ENCODE measurements at places on chromosomes 3 and 15.

DNA sequence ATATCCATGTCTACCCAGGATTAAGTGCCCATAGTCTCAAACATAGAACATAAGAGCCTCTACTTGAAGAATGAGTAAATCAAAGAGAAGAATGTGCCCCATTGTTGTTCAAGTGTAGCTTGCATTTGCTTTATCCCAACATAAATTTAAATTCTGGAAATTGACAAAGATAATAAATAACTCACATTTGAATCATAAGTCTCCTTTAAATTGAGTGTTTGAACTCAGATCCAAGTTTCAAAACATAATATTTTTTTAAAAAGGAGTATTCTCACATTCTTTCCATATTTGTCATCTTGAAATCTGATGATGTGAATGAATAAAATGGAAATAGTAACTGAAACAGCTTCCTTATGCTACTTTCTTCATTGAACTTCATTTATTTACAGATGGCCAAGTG is 135.2 kb downstream of the MECOM start:
- DNase-seq = no peak

GRCh38 chr15:66917904-66918448 is 147.4 kb upstream of the SMAD3 start:
- DNase-seq = no peak

DNA sequence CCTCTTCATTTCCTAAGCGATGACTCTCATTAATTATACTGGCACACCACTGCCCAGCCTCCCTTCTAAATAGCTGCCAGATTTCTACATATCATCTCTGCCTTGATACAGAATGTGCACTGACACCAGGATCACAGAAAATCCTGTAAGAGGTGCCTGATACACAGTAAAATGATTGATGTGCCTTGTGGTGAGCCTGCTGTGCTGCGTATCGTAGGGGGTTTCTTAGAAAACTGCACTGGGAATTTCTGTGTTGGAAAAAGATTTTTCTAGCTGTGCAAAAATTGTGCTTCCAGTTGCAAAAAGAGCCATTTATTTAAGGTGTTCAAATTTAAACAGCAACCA is 3.0 kb upstream of the PLCH1 start:
- DNase-seq = no peak

DNA sequence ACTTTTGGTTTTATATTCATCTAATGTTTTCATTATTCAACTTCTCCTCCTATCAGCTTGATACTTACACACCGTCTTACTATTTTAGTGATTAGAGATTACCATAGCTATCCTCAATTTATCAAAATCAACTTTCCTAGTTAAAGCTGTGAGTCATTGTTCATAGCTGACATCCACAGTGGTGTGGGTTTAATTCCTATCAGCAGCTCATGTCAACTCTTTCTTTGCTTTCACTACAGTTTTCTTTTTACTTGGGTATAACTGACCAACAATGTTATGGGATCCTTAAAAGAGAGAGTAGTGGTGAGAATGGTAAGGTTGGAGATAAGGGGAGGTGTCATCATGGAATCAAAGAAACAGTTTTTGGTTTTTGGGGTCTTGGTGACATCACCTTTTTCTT is 112.7 kb downstream of the NFKBIZ start:
- no peak for DNase-seq

DNA sequence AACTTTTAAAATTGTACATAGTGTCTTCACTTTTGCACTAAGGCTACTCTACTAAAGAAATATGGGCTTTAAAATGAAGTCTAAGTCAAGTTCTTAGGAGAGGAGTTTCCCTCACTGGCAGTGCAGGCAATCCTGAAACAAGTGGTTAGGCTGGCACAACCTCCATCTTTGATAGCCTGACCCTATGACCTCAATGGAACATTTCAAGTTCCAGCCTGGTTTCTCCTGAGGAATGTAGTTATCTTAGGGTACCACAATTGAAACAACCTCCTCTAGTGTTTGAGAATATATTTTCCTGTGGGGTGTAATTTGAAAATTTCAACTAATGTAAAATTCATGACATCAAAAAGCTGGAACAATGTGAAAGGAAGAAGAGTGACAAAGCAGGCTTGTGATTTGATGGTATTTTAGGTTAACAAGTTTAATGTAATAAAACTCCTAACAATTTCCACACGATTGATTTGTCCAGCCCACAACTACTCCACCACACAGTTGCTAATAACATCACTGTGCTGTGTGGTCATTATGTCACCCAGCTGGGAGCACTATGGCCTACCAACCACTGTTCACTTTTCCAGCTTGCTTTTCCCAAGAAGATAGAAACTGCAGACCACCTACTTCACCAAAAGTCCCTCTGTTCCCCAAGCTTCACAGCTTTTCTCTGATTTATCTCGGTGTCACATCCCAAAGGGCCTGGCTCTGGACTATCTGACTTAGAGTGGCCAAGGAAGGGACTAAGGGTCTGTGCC is 1.8 kb downstream of the WWTR1 start:
- DNase-seq = no peak

- DNase-seq = no peak
Measured at GRCh38 chr3:140727886-140728285, 50.0 kb downstream of the TRIM42 start.

- no peak for DNase-seq
Measured at GRCh38 chr15:76440441-76440840, 103.9 kb downstream of the ISL2 start.

DNA sequence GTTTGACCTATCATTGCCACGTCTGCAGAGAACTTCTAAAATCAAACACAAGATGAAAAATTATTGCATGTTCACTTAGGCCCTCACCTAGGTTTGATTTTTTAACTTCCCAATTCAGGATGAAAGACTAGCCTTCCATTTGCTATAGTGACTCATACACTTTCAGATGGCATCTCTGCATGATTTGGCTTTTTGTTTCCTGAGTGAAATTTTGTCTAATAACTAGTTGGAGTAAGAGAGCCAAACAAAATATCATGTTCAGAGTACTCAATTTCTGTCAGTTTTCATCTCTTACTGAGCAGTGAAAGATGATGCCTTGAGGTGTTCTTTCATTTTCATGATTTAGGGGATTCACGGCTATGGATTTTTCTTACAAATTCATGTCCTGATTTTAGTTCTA is 122.9 kb downstream of the NSUN3 start:
- no peak for DNase-seq

- DNase-seq = peak; percentile 72
Measured at GRCh38 chr3:50572158-50572557, 2.8 kb downstream of the HEMK1 start.

- DNase-seq = no peak
Measured at GRCh38 chr15:81296186-81296585, 27.8 kb downstream of the STARD5 start.

- DNase-seq = no peak
Measured at GRCh38 chr15:28167042-28167441, 67.9 kb upstream of the OCA2 start.

DNA sequence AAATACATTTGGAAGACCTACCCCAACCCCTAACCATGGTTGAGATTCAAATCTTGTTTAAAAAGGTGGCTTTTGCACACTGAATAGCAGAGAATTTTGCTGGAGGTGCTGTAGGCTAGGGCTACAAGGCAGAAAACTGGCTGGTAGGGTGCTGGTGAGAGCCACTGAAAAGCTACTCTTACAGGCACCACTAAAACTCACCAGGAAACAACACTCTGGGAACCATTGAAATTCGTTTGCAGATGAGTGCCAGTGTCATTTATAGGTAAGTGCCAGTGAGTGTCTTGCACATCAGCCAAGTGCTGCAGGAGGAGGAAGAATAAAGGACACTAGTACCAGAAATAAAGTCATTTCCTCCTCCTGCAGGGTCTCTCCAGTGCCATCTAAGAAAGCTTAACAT is 610.2 kb downstream of the ZNF385D start:
- DNase-seq = no peak

GRCh38 chr15:42499858-42500609 is 4.6 kb downstream of the SNAP23 start:
- DNase-seq = no peak

- DNase-seq = no peak
Measured at GRCh38 chr3:131370935-131371687, 10.5 kb upstream of the NUDT16 start.

GRCh38 chr3:160395297-160395696 is 3.7 kb downstream of the IFT80 start:
- DNase-seq = peak; percentile 35

GRCh38 chr15:75109736-75110130 is 86.3 kb downstream of the PPCDC start:
- no peak for DNase-seq

- no peak for DNase-seq
Measured at GRCh38 chr15:99677540-99678134, 55.6 kb downstream of the LYSMD4 start.

GRCh38 chr3:29183346-29184087 is 97.4 kb upstream of the RBMS3 start:
- no peak for DNase-seq

GRCh38 chr3:63662500-63662899 is 10.0 kb downstream of the SNTN start:
- DNase-seq = no peak

GRCh38 chr3:13792512-13793371 is 87.1 kb downstream of the WNT7A start:
- no peak for DNase-seq

DNA sequence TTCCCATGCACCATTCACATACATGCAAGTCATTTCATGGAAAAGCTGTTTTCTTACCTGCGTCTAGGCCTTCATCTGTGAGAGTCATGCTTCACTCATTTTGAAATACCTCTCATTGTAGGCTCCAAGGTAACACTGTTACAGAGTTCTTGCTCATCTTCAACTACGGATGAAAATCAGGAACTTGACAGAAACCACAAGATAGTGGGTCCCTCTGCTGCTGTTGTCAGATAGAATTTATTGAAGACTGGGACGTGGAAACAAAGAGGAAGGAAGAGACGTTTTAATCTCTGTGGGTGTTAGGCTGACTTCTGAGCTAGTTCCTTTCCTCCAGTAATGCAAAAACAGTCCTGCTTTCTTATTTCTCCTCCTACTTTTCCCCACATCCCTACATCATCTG is at the start of gene P2RY14:
P2RY14 (minus strand) TSS at position 313 of the 400 bp plus-strand sequence. CDS start 64,226 bp downstream, outside the sequence.
- DNase-seq = peak; percentile 79

DNA sequence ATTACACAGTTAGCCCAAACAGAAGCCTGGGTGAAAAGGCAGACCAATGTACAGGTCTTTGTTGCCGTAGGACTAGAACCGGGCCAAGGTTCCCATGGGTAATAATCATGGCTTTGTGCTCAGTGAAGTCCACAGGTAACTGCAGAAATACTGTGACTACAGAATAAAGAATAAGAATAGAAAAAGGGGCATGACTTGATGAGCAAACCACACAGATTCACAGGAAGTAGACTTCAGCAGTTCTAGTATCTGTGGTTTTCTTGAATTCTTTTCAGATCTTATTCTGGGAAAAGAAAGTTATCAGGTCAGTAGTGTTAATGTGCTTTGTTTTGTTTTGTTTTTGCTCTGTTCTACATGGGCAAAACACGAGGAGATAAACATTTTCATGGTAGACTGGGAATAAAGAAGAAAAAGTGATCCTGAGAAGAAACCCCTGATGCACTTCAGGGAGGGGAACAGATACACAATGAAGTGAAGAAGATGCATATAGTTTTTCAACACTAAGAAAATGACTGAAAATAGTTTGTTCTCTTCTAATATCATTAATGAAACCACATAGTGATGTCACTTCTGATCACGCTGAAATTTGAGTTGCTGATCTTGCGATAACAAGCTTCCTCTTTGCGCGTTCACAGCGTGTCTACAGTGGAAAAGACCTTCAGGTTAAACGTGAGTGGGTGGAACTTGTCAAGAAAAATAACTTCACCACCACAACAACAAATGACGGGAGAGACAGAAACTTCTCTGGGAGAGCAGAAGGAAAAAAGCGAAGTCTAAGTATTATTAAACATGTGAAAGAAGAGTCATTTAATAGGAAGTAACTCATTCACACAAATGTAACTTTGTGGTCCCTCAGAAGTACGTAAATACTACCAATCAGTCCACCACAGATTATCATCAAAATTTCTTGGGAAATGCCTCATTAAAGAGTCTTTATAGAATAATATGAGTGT is 315.8 kb upstream of the SATB1 start:
- DNase-seq = no peak

DNA sequence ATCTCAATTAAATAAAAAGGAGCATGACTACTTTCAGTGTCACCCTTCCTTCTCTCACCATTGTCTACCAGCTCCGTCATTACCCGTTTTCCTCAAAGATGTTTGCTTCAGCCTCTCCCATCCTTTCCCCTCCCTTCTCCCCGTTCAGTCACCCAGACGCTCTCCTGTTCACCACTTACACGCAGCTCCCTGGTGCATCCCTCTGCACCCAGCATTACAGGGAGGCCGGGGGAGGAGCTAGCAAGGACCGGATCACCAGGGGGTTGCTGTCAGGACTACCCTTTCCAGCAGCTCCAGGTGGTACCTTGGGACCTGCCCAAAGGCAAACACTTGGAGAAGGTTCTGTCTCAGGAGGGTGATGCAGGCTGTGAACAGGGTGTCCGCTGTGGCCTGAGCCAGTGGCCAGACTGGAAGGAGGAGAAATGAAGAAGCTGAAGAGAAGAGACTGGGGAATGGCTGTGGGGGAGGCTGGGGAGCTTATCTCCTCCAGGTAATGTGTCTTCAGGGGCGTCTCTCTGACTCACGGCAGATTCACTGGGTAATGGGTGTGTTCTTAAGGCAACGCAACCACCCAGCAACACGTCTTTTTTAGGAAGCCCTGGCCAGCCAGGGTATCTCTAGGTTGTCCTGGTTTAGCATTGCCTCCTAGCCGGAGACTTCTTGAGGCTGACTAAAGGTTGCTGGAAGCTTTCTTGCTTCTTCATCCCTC is 21.8 kb upstream of the BDH1 start:
- no peak for DNase-seq

- no peak for DNase-seq
Measured at GRCh38 chr3:71641674-71642073, 58.1 kb upstream of the FOXP1 start.

DNA sequence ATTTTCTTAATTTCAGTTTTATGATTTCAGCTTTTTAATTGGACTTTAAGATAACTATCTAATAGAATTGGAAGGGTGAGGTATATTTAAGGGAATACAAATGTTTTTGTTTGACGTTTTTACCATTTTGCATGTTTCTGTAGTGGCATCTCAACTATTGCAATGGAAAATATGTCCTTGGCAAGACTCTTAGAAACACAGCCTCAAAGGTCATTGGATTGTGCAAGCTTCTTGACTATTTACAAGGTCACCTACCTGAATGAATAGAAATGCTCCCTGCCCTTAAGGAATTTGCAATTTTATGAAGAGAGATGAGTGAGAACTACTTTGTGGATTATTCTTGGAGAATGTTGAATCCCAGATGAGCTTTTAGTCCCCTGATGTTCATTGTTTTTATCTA is 43.1 kb downstream of the ITPR1 start:
- DNase-seq = no peak

DNA sequence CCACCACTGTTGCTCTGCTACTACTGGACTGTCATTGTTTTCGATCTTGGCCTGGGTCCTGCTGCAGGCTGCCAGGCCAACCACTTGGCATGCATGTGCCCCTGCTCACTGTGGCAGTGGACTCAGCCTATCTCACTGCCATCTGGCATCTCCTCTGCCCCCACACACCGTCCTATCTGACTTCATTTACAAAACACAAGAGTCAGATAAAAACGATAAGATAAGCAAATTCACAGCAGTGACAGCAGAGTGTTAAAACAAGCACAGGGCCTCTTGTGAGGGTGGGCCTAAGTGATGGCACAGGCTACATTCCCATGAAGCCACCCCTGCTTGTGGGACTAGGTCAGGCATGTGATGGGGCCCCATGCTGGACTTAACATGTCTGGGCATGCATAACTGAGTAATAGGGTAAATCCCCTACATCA is 68.1 kb downstream of the CRYGS start:
- no peak for DNase-seq

- no peak for DNase-seq
Measured at GRCh38 chr15:43792761-43793476, 799 bp downstream of the SERF2 start.
